ENCODE measurements at places on chromosomes 2 and 18.

DNA sequence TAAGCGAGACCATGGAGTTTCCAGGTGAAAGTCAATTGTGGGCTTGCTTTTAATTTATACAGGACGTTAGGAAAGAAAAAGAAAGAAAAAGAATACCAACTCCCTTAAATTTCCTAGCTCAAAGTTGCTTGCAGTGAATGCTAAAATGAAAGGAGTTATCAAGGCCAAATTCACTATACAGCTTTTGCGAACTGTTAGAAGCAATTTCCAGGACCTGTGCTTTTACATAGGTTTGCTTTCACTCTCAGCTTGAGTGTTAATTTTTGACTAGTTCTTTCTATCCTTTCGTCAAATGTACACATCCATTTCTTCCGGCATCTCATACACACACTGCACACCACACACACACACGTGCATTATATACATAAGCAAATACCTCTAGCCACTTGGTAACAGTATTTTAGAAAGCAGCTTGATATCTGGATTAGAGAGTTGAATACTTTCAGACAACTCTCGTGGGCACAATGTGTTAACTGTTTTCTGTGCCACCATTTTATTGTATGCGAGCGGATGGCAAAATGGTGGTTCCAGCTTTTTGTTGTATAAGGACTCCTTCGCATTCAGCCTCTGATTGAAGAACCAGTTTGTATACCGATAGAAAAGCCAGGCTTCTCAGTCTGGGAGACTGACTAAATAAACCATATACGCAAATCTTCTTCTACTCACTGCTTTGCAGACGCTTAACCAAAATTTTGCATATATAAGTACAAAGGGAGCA is 381.8 kb downstream of the MTX2 start:
- DNase-seq = no peak

GRCh38 chr2:39407516-39408296 is 29.4 kb downstream of the MAP4K3 start:
- no peak for DNase-seq

GRCh38 chr18:57794951-57795728 is 8.0 kb downstream of the ATP8B1 start:
- DNase-seq = no peak

- no peak for DNase-seq
Measured at GRCh38 chr2:75170889-75171288, 28.4 kb downstream of the TACR1 start.

DNA sequence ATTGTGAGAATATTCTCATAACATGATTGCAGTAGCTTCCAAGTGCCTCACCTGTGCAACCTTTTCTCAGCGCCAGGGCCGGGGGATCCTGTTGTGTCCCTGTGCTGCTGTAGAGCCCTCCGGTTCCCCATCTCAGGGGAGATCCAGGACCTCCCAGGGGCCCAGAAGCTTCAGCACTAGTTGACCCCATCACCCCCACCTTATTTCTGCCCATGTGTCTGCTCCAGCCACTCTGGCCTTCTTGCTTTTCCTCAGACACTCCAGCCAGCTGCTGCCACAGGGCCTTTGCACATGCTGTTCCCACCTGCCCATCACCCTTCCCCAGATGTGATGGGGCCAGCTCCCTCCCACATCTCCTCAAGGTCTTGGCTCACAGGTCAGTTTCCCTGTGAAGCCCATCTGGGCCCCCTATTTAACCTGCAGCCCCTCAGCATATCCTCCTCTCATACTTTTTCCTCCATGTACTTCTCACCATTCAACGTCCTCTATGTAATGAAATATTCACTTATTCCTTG is 226.5 kb downstream of the SEPTIN10 start:
- DNase-seq = no peak

- no peak for DNase-seq
Measured at GRCh38 chr18:23938043-23938756, 76.4 kb upstream of the TTC39C start.

DNA sequence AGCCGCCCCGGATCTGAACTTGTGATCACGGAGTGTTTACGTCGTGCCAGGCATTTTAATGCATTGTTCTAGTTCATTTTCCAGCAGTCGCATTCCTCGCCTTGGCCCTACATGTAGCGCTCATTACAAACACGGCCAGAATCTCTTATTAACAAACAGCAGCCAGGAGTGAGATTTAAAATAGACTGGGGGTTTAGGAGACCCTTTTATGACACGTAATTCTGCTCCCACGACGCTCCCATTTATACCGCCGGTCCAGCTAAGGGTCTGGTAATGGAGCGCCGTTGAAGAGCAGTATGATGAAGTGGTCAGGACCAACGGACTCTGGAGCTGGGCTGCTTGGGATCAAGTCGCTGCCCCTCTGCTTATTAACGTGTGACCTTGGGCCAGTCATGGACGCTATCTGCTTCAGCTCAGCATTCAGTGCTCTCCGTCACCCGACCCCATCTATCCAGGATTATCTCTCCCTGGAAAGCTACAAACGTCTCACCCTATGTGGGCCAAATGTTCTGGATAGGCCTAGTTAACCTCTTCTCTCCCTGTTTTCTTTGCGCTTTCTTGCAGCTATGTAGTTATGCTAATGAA is 745 bp downstream of the MSH2 start:
- no peak for DNase-seq

DNA sequence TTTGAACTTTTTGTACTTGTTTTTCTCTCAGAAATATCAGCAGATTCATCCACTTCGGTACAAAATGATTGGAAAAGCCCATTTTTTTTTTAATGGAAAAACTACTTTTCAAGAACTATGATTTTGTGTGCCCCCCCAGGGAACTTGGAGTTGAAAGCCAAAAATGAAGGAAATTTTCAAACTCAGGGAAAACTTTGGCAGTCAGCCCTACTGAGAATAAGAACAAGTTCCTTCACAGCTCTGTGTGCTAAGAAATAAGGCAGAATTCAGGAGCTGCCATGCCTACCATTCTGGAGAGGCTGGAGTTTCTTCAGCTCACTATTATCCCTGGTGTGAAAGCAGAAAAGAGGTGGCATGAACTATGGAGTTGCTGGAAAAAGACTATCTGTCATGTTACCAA is 226.0 kb upstream of the SLC35G4 start:
- no peak for DNase-seq

DNA sequence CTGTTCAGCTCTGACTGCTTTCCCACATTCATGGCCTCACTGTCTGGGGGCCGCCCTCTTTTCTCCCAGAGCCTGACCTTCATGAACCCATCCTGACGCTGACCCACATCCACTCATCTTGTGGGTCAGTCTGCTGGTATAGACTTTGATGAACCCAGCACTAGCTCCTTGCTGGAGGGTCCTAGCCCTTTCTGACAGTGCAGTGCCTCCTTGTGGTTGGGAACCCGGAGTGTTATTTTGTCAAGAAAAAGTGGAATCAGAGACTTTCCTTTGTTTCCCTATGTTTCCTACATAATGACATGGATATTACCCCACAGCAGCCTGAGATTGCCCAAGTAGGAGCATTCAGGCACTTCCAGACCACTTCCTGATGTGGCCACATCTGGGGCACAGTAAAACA is 19.3 kb upstream of the OSR1 start:
- no peak for DNase-seq

DNA sequence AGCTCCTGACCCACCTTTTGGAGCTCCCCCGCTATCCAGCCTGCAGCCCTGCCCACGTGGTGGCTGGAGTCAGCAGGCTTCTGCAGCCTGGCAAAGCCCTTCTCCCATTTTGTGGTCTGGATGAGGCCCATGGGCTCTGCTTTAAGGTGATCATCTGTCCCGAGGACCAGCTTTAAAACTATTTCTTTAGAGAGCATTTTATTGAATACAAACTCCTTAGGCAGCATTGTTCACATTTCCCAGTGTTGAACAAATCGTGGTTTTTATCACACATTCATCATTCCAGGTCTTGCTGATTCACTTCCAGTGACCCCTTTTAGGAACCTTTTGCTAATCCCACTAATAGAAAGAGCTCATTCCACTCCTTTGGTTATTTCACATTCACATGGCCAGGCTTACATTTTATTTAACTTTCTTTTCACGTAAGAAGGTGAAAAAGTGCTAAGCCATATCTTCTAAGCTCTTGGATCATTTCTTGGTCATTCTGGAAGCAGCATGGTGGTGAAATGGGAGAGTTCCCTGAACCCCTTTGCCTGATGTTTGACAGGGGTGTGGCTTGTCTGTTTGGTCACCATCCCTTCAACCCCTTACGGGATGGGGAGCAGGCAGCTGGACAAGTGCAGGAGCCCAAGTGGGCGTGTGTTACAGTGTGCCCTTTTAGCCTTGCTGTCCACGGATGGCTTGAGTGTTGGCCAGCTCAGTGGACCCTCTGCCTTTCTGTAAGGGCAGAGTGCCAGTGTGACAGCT is 80.4 kb upstream of the RAPGEF4 start:
- DNase-seq = no peak

GRCh38 chr2:15158532-15158931 is 402.6 kb downstream of the NBAS start:
- DNase-seq = no peak

- DNase-seq = no peak
Measured at GRCh38 chr2:241020201-241020600, 21.8 kb downstream of the SNED1 start.

- DNase-seq = peak; percentile 52
Measured at GRCh38 chr2:42359965-42360483, 993 bp downstream of the COX7A2L start.

DNA sequence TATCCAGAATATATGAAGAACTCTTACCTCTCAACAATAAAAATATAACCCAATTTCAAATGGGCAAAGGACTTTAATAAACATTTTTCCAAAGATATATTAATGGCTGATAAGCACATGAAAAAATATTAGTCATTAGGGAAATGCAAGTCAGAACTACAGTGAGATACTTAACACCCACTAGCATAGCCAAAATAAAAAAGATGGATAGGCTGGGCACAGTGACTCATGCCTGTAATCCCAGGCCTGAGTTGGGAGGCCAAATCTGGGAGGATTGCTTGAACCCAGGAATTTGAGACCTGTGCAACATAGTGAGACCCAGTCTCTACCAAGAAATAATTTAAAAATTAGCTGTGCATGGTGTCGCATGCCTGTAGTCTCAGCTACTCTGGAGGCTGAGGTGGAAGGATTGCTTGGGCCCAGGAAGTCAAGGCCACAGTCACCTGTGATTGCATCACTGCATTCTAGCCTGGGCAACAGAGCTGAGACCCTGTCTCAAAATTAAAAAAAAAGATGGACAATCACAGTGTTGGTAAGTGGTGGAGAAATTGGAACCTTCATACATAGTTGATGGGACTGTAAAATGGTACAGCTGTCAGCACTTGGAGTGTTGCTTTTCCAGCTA is 25.1 kb downstream of the MARCHF7 start:
- no peak for DNase-seq

GRCh38 chr2:172734711-172735581 is 699 bp upstream of the RAPGEF4 start:
- no peak for DNase-seq

GRCh38 chr18:36303211-36303844 is 5.8 kb downstream of the FHOD3 start:
- DNase-seq = no peak

GRCh38 chr2:60764736-60765534 is 8.9 kb downstream of the PAPOLG start:
- no peak for DNase-seq

DNA sequence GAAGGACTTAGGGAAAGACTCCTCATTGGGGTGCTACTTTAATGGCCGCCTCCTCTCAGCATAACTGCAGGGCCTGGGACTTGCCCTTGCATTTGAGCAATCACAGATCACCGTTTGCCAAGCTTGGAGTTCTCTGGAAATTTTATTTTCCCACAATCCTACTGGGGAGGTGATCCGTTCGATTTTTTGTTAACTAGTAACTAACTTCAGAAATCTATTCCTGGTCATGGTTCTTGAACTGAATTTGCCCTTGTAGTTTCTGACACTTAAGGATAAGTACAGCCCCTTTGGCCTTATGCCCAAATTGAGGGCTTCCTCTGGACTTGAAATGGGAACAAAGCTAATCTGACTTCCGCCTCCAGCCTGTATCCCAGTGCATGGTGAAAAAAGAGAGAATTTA is 60.5 kb upstream of the ST3GAL5 start:
- DNase-seq = no peak

- DNase-seq = no peak
Measured at GRCh38 chr2:151808258-151809072, 19.8 kb downstream of the ARL5A start.

DNA sequence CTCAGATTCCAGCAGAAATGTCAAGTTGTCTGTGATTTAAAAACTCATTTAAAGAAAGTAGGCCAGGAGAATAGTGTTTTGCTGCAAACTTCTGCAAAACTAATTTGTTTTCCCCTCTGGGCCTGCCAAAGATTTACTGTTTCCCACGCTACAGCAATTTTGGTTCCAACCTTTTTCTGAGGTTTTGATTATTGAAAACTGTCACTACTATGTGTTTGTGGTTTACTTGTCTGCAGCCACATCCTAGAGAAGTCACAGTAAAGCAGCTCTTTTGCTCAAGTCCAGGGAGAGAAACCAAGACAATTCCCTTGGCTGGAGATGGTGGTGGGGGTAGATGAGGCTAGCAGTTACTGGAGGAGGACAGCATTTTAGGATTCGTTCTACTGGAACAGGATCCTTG is 12.8 kb downstream of the IL1R2 start:
- no peak for DNase-seq

- no peak for DNase-seq
Measured at GRCh38 chr2:64145714-64146113, 1.5 kb upstream of the PELI1 start.

- no peak for DNase-seq
Measured at GRCh38 chr2:193868833-193869232, 1674.1 kb upstream of the TMEFF2 start.

DNA sequence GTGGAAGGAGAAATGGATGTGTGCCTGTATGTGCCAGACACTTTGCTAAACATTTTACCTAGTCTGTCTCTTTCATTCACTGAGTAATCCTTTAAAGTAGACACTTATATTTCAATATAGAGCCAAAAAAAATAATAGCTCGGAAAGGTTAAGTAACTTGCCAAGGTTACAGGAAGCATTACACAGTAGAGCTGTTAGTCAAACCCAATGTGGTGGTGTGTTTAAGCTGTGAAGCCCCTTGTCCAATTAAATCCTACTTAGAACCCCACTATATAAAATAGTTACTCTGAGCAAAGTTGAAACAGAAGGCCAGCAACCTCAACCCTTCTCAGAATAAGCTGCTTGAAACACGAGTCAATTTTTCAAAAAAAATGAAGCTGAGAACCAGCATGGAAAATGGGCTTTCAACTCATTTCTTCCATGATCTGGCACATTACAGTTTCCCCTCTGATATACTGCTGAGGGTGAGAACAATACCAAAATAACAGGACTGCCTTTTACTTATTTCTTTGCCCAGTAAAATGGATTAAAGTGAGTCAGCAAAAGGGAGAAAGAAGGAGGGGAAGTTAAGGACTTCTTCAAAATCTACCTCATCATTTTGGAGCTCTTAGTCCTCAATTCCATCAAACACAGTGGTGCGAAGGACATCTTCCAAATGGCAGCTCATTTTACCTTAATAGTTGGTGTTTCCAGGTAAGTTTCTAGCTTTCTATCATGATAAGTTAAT is 7.9 kb downstream of the RDH14 start:
- no peak for DNase-seq

DNA sequence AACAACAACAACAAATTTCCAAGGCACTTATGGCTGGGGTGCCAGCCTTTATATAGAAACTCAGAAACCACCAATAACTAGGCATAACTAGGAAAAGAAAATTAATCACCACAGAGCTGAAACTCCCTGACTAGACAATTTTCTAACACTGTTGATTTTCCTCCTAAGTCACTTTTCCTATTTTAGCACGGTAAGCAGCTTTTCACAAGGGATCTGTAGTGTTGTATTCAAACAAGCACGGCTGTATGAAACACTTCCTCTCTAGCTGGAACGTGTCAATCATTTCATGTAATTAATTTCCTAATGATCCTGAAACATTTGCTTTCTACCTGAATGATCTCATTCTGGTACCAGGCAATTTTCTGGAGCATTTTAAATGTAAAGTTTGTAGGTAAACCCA is 645.0 kb downstream of the IRS1 start:
- no peak for DNase-seq
